ENCODE measurements at places on chromosomes 7 and 10.

DNA sequence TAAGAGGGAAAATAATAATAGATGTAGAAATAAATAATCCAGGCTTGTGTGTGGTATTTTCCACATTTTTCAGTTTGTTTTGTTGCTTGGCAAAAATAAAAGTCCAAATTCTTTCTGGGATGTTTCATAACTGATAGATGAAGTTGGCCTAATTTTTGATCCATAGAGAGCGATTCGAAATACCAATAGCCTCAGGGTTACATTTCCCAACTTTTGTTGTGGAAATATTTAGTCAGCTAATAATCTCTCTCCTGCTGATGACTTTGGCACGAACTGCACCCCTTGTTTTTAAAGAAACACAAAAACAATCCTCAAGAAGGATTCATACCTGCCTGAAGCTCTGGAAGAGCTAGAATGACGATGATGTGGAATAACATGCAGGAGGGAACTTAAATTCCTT, 483.2 kb downstream of the ADRA2A start:
- DNase-seq: no peak

DNA sequence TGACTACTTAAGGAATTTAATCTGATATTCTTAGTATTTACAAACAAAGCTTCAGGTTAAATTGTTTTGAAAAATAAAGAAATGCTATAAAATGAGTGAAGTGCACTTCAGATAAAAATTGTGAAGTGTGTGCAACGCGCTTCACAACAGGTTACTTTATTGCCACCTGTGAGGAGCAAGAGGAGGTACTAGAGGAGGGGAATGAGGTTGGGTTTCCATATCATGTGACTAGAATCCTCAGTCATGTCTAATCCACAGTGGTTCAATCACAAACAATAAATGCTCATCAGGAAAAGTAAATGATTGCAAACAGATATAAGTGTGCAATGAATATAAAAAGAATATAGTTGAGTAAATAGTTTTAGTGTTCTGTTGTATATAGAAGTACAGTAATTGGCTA, 34.5 kb upstream of the CD36 start:
- no peak for DNase-seq

DNA sequence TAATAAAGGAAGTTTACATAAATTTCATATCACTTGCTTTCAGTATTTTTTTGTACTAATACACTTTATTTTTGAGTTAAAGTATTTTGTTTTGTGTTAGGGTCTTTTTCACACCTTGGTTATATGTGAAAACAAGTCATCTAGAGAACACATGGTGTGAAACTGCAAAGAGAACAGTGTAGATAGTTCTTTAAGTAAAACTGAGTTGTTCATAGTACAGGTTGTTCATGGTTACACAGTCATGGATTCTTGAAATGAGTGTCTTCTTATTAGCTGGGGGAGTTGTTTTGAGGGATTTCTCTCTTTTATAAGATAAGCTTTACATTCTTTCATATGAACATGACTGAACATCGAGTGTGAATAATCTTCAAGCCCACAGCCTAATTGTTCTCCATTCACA, 244.2 kb downstream of the THSD7A start:
- no peak for DNase-seq

- DNase-seq: no peak
Observed at GRCh38 chr7:3574386-3574785, 273.3 kb downstream of the SDK1 start.

GRCh38 chr7:122572706-122573105, 126.2 kb downstream of the RNF133 start:
- no peak for DNase-seq

GRCh38 chr7:36777062-36777461, 52.8 kb upstream of the AOAH start:
- DNase-seq: no peak

GRCh38 chr7:30478349-30479201, at the start of gene NOD1:
NOD1 (minus strand) TSS chr7:30478784; CDS start chr7:30456921, 21,863 bp downstream.
- DNase-seq: peak; percentile 67

DNA sequence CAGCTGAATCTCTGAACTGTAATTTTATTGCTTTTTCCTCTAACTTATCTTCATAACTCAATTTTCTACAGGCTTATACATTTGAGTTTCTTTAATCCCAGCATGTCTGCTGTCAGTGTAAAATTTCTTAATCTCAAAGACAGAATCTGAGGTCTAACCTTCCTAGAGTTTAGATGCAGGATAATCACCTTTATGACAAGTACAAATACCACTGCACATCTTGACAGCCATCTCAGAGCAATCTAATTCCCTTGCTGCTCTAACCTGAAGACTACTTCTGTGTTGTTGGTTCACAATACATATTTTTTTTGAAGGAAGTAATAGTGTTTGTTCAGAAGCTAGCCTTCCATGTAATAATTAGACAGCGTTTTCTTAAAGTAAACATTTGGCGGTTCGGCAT, 424.2 kb upstream of the ZWINT start:
- no peak for DNase-seq

GRCh38 chr10:3477683-3478082, 305.1 kb upstream of the PITRM1 start:
- no peak for DNase-seq

DNA sequence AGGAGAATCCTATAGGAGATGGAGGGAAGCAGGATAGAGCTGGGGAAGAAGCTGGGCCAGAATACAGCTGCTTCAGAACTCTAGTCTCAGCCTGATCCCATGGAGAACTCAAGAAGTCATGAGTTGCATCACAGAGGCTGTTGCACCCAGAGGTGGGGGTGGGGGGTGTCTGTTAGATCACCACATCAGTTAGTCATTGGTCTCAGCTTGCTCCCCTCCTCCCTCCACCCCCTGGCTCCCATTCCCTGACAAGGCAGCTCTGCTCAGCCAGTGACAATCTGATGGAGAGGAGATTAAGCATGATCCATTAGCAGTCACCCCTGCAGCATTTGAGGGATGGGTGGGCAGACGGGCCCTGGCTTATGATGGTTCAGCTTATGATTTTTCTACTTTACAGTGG, 58.4 kb upstream of the FGL2 start:
- no peak for DNase-seq

GRCh38 chr7:91086200-91086599, 178.0 kb upstream of the FZD1 start:
- no peak for DNase-seq

- DNase-seq: no peak
Observed at GRCh38 chr7:34544621-34545020, 113.4 kb upstream of the NPSR1 start.

GRCh38 chr7:106864298-106865081, 592 bp upstream of the PIK3CG start:
- no peak for DNase-seq

- DNase-seq: no peak
Observed at GRCh38 chr10:58265249-58265648, 2.4 kb downstream of the IPMK start.

DNA sequence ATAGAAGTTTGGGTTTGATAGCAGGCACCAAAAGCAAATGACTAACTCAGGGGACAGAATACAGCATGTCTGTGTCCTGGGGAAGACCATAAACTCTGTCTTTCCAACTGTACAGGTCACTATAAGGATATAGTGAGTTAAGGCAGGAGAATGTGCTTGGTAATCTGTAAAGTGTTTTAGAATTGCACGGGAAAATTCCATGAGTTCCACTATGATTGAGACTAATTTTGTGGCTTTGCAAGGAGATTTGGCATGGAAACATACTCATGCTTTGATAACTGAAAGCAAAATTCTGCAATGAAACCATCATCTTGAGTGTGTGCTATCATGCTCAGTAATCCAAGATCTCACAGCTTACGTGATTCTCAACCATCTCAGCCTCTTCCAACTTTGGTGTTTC, 152.6 kb downstream of the PKD1L1 start:
- DNase-seq: no peak

DNA sequence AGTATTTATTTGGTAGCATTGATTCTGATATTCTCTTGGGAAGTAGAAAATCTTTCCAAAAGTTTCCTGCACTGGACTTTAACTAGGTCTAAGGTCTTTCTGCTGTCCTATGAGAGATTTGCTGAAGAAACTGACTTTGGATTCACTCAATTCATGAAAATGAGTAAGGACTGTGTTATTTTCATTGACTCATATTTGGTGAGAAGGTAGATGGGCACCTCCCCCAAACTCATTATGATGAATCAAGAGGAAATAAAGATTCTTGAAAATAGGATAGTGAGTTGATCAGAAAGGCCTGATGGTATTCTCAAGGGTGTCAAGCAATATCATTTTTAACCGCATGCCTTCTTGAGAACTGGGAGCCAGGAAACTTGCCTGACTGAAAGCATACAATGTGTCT, 110.3 kb downstream of the RNF133 start:
- no peak for DNase-seq

DNA sequence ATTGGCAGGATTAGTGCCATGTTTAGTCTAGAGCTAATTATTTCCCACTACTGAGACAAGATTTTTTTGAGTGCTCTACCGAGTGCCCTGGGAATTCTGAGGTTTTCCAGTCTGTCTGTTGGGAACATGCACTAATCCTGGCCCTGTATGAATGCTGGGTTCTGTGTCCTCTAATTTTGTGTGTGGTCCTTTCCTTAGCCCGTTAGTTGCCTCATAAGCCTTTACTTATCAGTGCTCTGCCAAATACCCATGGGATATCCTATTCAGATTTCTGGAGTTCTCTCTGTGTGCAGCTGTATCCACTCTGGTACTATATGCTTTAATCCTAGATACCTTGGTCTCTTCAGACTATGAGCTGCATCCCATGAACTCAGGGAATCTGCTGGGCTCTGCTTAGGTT, 13.1 kb downstream of the CSGALNACT2 start:
- DNase-seq: no peak

GRCh38 chr7:116601426-116601825, 70.6 kb upstream of the MET start:
- peak; percentile 11 for DNase-seq

DNA sequence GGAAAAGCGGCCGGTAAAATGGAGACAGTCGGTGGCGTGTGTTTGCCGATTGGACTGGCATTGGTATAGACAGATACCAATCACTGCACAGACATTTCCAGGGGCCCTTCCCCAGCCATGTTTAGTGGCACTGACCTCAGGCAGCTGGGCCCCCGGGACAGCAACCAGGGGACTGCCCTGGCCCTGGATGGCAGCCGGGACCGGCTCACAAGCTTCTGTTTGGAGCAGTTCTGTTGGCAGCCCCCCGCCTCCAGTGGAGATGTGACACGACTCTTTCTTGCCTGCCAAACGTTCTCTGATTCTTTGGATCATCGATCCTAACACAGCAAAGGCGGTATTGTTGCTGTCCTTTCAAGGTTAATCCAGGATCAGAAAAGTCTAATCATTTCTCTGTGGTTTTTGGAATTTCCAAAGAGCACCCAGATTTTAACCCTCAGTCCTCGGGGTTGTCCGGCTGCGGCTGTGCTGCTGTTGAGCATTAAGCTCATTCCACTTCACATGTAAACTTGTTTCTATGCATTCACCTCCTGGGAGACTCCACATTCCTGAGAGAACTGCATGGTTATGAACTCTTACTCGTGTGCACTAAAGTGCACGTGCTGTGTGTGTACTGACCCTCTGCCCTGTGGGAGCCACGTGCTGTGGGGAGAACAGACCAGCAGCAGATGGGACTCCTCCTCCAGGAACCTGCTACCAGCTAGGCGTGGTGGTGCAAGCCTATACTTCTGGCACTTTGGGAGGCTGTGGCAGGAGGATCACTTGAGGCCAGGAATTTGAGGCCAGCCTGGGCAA, 46.0 kb downstream of the FOXK1 start:
- DNase-seq: no peak

DNA sequence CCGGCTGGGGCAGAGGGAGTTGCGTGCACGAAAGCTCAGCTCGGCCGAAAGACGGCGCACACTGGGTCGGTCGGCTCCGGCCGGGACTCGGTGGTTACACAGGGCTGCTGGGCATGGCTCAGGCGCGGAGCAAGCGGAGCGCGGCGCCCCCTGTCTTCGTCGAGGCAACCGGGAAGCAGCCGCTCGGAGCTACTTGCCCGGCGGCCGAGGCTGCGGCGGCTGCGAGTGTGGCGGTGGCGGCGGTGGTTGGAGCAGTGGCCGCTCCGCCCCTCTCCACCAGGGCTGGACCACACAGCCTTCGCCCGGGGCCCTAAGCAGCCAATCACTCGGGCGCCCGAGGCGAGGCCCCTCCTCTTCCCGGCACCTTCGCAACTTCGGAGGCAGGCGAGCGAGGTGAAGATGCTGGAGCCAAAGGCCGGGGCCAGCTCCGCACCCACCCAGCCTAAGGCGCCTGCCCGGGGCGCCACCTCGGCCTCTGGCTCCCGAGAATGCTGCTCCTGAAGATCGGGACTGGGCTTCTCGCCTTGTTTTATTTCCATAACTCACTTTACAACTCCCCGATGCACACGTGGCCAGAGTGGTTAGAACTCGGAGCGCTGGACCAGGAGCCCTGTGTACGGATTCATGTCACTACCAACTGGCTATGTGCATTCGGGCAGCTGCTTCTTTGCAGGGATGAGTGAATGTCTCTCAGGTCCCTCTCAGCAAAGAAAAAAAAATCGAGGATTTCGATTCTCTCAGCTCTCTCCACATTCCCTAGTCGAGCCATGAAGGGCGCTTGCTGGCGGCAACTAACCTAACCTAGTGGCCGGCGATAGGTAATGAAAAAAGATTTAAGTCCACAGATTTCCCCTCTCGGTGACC, at the start of gene TLL2:
TSS of gene TLL2 (minus strand) at position 229 of the 864 bp plus-strand sequence. CDS start 241 bp downstream, outside the sequence.
- peak; percentile 59 for DNase-seq

- no peak for DNase-seq
Observed at GRCh38 chr7:51732116-51732515, 415.5 kb upstream of the COBL start.

DNA sequence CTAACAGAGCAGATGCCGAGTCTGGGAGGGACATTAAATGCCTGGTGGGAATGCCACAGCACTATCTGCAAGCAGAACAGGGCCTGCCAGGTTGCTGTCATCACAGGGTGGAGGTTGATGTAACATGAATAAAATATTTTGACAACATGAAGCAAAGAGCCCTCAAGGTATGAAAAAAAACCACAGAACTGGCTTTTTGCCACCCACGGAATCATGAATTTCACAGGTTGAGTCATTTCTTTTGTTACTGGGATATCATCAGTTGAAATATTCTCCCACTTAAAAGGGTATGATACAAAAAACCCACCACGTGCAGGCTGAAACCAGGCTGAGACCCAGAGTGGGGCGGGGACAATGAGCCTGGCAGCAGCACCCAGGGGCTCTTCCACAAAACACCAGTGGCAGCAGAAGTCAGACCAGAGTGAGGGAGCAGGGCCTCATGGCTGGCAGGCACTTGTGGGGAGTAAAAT, 220.1 kb downstream of the TNS3 start:
- DNase-seq: peak; percentile 24

- DNase-seq: no peak
Observed at GRCh38 chr7:20358762-20359282, 28.1 kb downstream of the ITGB8 start.

DNA sequence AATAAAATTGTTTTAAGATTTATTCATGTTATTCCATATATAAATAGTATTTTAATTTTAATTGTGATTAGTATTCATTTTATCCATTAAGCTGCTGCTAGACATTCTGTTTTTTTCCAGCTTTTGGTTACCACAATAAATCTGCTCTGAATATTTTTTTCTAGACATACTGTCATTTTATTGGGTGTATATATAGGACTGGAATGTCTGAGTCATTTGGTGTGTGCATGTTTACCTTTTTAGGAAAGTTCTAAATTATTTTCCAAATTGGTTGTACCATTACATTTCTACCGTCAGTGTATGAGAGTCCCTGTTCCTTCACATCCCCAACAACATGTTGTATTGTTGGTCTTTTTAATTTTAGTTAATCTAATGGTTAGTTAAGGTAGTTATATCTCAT, 1138.1 kb downstream of the REEP3 start:
- DNase-seq: no peak

Measured in stimulated activated CD4-positive, alpha-beta T cell treated with anti-CD3 and anti-CD28 coated beads, Interleukin-4, amount 100 ng/mL, for 48 hours (primary cell).